ENCODE measurements at places on chromosomes 3 and 15.

DNA sequence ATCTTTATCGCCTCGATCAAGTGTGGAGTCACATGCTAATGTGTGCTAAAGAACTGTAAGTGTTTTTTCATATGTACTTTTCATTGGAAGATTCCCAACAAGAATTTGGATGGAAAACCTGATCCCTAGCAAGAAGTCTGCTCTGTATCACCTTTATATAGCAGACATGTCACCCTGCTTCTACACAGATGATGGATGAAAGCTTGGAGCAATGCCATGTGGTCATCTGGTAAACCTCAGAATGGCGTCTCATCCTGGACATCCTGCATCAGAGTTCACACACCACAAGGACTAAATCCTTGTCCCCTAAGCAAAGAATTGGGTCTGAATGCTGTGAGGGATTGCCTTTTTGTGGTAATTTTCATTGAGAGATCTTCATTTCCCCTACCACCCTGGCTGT lies 42.1 kb upstream of the CTDSPL start:
- DNase-seq, result no peak

GRCh38 chr3:43071313-43071893 lies 34.5 kb downstream of the POMGNT2 start:
- peak; percentile 4 for DNase-seq

DNA sequence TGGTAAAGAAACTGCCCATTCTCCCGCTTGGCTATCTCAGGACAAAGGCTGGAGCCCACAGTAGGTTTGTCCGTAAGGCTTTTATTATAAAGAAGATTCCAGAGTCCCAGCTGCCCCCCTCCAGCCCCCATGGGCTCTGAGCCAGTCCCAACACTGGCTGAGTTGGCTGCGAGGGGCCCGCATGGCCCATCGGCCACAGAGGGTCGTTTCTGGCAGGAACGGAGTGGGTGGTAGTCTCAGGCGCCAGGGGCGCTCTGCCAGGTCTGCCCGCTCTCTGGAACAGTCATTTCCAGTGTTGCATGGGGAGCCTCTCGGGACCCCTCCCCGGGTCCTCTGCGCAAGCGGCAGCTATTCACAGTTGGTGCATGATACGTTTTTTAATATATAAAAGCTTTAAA lies 12.2 kb downstream of the H1-8 start:
- DNase-seq, result no peak

- DNase-seq, result no peak
Measured at GRCh38 chr15:71743861-71744382, 66.4 kb upstream of the NR2E3 start.

DNA sequence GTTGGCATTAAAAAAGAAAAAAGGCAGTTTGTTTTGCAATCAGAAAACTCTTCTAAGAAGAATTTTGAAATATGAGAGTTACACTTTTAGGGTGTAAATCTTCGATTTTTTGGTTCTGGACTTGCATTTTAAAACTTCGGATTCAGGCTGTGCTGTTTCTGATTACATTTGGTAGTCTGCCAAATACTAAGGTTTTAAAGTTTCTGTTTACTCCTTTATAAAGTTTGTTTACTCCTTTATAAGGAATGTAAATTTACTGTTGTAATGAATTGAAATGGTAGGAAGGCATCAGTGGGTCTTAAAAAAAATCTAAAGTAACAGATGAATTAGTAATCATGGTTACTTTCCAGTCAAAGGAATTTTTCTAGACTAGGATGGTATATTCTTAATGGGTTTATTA lies 14.1 kb downstream of the FXR1 start:
- DNase-seq, result no peak

DNA sequence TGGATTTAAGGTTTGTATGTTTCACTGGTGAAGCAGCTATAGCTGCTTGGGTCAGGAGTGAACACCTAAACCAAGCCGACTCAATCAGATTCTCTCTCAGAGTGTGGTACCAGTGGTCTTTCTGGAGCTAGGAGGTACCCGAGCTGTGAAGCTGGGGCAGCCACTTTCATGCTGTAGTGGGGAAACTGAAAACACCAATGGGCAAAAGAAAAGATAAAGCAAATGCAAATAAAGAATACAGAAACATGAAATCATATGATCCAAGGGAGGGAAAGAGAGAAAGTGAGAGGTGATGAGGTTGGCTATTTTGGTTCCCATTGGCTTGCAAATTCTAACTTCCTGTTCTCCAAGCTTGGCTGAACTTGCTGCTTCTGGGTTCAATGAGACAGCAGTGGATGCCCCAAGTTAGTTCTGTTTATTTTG lies 212.3 kb upstream of the CFAP20DC start:
- DNase-seq, result no peak

DNA sequence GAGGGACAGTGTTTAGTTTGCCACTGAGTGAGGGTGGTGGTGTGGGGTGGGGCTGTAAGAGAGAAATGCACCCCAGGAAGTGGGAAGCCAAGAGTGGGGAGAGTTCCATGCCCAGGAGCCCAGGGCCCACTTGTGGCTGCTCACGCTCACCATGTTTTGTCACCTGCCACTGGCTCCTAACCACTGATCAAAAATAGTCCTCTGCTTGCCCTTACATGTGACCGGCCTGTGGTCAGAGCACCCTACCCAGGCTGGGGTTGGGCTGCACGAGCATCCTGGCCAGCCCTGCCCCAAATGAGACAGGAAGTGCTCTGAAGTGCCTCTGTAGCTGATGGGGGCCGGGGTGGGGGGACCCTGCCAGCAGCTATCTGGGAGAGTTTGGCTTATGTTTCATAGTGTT lies 216.3 kb downstream of the RPLP1 start:
- DNase-seq, result no peak

GRCh38 chr3:148755570-148755969 lies 57.9 kb downstream of the AGTR1 start:
- no peak for DNase-seq

DNA sequence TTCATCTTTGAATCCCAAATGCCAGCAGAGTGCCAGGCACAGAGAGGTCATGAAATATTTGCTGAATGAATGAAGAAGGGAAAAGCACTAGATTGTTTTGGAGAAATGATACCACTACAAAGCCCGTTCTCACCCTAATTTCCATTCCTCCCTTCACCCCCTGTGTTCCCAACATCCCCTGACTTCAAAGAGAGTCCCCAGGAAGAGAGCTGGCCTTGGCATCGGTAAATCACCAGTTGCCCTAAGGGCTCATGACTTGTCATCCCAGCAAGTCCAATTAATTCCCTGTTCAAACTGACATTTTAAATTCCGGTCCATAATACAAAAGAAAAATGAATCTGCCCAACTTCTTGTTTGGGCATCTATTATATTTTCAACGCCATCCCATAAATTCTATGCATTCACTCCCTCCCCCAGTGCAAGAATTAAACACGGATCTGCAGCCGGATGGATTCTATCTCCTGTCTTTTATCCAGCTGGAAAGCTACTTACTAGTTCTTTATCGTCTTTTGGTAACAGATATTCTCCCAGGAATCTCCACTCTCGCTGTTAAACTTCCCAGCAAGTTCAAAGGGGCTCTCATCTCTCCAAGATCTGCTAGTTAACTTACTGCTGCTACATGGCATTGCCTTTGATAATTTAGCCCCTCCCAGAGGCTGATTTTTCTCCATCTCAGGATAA lies 63.9 kb upstream of the TSC22D2 start:
- no peak for DNase-seq

- no peak for DNase-seq
Measured at GRCh38 chr3:194938845-194939531, 253.3 kb downstream of the FAM43A start.

DNA sequence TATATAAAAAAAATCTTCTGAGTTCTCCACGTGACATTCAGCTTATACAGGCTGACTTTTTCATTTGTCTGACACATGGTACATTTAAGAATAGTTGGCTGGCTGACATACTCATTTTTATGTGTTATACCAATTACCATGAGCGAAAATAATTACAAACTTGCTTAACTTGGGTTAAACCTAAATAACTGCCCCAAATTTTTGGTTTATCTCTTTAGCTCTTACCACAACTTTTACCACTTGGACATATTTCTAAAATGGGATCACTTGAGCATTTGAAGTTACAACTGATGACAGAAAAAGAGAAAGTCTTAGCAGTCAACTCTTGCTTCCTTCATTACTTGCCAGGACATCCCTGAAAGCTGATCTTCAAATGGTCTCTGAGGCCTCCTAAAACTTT lies 618.1 kb downstream of the RBMS3 start:
- no peak for DNase-seq

GRCh38 chr15:33852570-33852969 lies 115.7 kb upstream of the CHRM5 start:
- DNase-seq, result no peak

- no peak for DNase-seq
Measured at GRCh38 chr3:131645638-131646037, 142.9 kb upstream of the MRPL3 start.

DNA sequence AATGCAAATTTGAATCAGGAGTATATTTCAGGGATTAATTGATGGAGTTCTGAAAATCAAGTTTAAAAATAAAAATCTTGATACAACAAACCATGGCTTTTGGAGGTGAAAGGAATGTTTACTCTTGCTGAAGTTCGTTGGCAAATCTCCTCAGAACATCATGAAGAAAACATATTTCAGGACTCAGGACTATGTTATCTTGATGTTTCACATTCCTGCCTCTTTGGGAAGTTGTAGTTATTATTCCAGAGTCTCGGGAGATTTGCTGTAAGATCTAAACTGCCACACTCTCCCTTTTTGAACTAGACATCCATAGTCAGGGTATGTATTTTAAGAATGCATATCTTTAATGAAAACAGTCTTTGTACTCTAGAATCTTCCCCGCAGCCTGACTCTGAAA lies 271.2 kb downstream of the RBMS3 start:
- no peak for DNase-seq

DNA sequence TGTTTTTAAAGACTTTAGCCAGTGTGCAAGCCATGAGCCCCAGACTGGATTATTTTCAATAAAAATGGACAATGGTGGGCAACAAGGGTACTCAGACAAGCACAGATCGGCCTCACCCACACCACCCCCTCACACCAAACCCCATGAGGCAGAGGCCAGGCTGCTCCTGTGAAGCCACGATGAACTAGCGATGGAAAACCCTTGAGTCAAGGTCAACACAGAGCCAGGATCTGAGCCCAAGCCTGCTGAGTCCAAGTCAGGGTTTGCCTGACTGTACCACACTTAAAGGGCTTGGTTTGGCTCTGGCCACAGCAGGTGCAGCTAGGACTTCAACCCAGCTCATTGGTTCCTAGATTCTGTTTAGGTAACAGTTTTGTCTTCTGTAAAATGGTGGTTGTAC lies 131.5 kb upstream of the SLC2A2 start:
- DNase-seq, result no peak

- no peak for DNase-seq
Measured at GRCh38 chr15:48861813-48862431, 16.0 kb upstream of the EID1 start.

- no peak for DNase-seq
Measured at GRCh38 chr15:81783586-81783985, 262.2 kb downstream of the MEX3B start.

- DNase-seq, result no peak
Measured at GRCh38 chr15:29924750-29925149, 102.5 kb upstream of the TJP1 start.

DNA sequence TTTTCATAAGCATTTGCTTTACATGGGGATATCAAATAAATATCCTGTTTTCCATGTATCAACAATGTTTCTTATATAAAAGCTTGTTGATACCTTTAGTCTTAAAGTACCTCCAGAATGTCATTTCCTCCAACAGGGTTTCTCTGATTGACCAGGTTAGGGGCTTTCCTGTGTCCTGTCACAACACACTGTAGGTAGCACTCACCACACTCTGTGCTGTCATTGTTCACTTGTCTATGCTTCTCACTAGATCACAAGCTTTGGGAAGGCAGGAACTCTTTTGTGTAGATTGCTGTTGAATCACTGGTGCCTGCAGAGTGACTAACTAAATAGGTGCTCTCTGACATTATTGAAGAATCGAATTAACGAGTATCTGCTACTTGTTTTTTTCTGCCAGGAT lies 49.8 kb downstream of the USP50 start:
- DNase-seq, result no peak

GRCh38 chr15:65409036-65409631 lies 13.6 kb downstream of the IGDCC4 start:
- DNase-seq, result no peak

- no peak for DNase-seq
Measured at GRCh38 chr3:58131101-58131825, 79.5 kb downstream of the DNASE1L3 start.

DNA sequence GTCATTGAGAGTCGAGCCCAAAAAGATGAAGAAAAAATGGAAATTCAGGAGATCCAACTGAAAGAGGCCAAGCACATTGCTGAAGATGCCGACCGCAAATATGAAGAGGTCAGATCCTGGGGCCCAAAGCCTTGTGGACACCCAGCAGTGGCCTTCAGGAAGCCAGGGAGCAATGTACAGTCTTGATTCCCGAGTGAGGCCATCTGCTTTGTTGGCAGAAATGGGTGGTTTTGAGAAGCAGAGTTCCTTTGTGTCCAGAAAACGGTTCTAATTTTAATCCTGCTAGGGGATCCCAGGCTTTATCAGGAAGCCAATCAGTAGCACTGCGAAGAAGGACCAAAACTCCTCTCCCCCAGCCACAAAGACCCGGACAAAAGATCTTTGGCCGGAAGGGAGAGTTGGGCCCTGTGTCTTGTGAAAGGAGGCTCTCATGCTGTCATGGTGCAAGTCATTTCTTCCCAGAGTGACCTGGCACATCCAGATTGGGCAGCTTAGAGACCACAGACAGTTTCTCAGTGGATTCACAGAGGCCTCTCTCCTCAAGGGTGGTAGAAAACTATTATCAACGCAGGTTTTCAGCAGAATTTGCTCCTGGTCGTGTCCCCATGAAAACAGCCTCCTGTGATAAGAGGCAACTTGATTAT lies 17.1 kb downstream of the TPM1 start:
- DNase-seq, result no peak

DNA sequence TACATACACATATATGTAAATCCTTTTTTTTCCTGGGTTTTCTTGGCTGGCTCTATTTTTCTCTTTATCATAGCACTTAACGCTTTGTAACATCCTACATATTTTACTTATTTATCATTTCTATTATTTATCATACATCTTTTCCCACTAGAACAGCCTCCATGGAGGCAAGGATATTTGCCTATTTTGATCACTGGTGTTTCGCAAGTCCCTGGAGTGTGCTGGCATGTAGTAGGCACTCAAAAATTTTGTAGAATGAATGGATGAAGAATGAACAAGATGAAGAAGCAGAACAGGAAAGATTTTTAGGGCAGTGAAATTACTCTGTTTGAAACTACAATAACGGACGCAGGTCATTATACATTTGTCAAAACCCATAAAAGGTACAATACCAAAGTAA lies 83.0 kb upstream of the PTX3 start:
- no peak for DNase-seq

DNA sequence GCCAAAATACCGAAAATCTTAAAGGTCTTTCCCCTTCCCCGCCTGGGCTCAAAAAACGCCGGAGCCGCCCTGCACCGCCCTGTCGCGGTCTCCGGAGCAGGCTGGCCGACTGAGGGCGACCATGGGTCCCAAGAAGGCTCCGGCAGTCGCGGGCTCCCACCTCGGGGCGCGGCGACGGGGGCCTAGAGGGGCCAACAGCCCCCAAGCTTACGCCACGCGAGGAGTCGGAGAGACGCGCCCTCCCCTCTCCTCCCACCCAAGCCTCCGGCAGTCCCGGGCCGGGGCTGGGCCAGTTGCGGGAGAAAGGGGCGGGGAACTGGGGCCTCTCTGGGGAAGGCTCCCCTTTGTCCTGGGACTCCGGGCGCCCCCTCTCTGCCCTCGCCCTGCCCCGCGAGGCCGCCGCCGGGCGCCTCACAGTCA lies 69.2 kb downstream of the GOLGA8B start:
- DNase-seq, result no peak

- DNase-seq, result no peak
Measured at GRCh38 chr15:34808016-34808415, 12.7 kb upstream of the ACTC1 start.

All from Panc1 (cell line).